NCI-H510A (cell line): ENCODE measurements at places on chromosomes 6 and 20.

DNA sequence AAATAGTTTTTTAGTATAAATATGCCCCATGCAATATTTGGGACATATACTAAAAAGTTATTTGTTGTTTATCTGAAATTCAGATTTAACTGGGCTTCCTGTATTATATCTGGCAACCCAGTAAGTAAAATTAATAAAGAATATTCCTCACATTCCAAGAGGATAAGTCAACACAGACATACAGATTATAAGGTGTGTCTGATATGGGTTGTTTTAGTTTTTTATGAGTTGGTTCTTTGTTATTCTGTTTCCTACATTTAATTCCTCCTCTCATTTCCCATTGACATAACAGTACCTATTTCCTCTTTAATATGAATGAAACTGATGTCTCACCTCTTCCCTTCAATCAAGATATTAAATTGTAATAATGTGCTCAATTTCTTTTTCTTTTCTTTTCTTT lies 1.7 kb upstream of the PLA2G7 start:
- DNase-seq: no peak

DNA sequence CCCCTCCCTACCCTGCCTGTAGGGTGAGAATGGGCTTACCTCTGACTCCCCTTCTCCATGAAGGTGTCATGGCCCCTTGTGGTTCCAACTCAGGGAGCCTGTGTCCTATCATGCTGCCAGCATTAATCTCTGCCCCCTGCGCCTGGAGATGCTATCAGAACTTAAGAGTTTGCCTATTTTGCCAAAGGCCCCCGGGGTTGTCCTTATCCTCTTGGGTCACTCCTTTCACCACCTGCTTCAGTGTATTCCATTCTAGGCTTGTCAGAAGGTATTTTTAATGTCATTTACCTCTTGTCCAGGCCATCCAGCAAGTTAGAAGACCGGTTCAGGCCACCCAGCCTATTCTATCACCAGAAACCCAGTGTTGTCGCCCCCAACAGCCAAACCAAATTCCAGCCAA lies 10.5 kb downstream of the RRBP1 start:
- DNase-seq: no peak

GRCh38 chr20:35625584-35626385 lies 10.2 kb downstream of the SPAG4 start:
- DNase-seq: no peak

GRCh38 chr6:5671601-5672559 lies 334.8 kb downstream of the NRN1 start:
- no peak for DNase-seq

DNA sequence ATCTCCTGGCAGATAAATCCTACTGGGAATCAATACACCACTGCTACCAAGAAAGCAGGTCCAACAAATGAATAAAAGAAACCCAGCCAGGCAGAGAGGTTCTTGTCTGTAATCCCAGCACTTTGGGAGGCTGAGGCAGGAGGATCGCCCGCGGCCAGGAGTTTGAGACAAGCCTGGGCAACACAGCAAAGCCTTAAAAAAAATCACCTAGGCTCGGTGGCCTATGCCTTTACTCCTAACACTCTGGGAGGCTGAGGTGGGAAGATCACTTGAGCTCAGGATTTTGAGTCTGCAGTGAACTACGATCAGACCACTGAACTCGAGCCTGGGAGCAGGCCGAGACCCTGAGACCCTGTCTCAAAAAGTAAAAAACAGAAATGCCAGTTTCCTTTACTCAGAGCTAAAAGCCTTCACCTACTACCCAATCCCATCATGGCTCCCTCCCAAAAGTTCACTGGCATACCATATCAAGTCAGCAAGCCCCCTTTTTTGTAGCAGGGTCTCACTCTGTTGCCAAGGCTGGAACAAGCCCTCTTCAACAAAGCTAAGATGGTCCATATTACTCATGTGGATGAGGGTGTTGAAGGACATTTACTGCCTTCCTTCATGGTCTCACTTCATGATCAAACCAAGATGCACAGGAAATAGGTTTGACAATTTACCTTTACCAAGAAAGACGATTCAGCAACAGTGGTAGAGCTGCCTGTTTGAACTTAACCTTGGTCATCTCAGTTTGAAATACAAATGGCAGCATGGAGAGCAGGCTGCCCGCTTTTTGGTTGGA lies 5.3 kb downstream of the SNX5 start:
- no peak for DNase-seq

DNA sequence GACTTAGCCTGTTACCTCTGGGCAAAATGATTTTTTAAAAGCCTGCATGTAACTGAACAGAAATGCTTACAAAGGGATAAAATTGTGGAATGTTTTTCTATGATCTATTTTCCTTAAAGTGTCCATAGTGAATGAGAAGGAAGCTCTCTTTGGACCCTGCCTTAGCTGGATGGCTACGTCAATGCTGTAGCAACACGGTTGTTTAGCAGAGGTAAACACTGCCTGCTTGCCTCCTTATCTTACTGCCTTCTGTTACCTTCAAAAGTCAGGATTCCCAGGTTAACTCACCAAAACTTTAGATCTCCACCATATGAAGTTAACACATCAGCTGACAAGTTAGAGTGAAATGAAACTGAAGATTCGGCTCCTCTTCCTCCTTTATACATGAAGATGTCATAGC lies 402.6 kb downstream of the SAMD5 start:
- no peak for DNase-seq

DNA sequence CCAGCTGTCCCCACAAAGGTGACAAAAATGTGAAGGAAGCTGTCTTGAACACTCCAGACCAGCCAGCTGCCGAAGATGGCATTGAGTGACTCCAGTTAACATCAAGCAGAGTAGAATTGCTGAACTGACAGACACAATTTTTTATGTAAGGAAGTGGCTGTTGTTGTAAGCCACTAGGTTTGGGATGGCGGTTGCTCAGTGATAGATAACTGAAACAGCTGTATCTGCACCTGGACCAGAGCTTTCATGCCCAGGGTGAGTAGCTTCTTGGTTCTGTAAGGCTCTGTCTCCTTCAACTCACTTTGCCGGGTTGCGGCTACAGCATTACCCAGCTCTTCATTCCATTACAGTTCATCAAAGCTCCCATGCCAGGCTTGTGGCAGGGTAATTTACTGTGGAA lies 49.7 kb upstream of the DDR1 start:
- DNase-seq: no peak

DNA sequence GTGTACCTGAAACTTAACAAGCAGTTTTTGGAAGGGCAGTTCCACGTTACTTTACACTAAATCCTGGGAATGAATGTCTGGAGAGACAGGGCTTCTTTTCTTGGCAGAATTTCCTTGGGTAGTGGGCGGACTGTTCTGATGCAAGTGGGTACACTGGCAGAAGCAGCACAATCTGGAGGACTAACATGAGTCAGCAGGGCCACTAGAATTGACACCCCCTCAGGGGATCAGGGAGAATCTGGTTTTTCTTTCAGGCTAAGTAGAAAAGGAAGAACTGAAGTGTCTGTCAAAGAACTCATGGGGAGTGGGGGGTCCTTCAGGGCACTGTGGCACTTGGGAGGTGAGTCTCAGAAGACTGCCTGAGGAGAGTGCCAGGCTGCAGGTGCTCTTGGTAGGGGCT lies 34.6 kb downstream of the PANK2 start:
- no peak for DNase-seq

DNA sequence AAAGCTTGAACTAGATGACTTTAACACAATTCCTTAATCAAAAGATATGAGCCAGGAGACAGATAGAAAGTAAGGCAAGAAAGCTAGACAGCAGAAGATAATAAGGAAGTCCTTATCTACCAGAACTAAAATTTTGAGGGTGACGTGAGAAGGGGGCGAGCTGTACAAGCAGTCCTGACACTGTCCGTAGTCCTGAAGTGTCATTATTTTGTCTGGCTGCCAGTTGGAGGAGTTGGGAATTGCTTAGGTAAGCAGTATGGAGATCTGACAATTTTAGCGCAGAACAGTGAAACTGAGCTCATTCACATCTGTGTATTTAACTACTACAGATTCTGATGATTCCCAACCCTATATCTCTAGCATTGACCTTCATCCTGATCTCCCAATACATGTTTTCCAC lies 25.8 kb upstream of the CEP85L start:
- DNase-seq: no peak

DNA sequence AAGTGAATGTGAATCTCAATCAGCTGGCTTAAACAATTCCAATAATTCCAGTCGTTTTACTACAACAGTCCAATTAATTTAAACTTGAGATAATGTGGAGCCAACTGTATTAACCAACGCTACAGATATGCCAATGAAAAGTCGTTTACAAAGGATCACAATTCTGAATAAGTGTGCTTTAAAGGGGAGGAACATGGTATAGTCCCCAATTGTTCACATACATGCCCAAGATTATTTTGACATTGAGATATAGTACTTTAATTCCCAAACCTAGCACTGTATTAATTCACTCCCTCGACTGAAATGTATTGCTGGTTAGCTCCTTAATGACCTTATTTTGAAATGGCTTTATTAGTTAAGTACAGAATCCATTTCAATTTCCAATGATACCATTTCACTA lies 2.5 kb downstream of the AKIRIN2 start:
- DNase-seq: no peak
